ENCODE measurements at places on chromosomes 7 and 10.
A peak's percentile ranks its signal among the peaks of the same experiment; 100 is the strongest.

GRCh38 chr7:5077740-5078139, 32.1 kb downstream of the RBAK start:
- no peak for DNase-seq

- peak; percentile 73 for DNase-seq
Observed at GRCh38 chr10:101214446-101215396, 14.5 kb downstream of the LBX1 start.

DNA sequence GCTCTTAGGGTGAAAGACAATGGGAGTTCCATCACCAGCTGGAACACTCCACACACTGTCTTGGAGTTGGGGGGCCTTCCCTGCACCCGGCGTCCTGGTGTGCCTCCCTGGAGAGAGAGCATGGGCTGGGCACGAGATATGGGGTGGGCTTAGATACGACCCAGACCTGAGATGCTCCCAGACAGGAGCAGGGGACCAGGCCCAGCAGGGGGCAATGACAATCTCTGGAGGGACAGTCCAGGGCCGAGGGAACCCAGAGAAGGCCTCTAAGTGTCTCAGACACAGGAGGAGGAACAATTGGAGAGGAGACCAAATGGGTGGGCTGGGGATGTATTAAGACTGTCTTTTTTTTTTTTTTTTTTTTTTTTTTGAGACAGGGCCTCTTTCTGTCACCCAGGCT, 40.0 kb downstream of the MYL10 start:
- no peak for DNase-seq

GRCh38 chr7:53768186-53768585, 732.8 kb downstream of the POM121L12 start:
- no peak for DNase-seq

Data from NCI-H748 treated with DMSO at 0.1 percent for 48 hours (cell line).